ENCODE measurements at places on chromosomes 12 and 14.

GRCh38 chr14:55671641-55672040 is 91.6 kb downstream of the KTN1 start:
- no peak overlapping the region for H3K4me3 ChIP-seq
- no peak overlapping the region for H3K27ac ChIP-seq
- DNase-seq: no peak
- H3K36me3 ChIP-seq: peaks cover 29% of the 10 kb centered on the region
- no peaks in the 10 kb centered on the region for H3K27me3 ChIP-seq
- H3K4me1 ChIP-seq: no peaks in the 10 kb centered on the region

GRCh38 chr14:26088275-26088674 is 509.6 kb downstream of the NOVA1 start:
- no peaks in the 10 kb centered on the region for H3K4me1 ChIP-seq
- H3K27me3 ChIP-seq: no peaks in the 10 kb centered on the region
- no peak overlapping the region for H3K27ac ChIP-seq
- no peak for DNase-seq
- H3K36me3 ChIP-seq: no peaks in the 10 kb centered on the region

DNA sequence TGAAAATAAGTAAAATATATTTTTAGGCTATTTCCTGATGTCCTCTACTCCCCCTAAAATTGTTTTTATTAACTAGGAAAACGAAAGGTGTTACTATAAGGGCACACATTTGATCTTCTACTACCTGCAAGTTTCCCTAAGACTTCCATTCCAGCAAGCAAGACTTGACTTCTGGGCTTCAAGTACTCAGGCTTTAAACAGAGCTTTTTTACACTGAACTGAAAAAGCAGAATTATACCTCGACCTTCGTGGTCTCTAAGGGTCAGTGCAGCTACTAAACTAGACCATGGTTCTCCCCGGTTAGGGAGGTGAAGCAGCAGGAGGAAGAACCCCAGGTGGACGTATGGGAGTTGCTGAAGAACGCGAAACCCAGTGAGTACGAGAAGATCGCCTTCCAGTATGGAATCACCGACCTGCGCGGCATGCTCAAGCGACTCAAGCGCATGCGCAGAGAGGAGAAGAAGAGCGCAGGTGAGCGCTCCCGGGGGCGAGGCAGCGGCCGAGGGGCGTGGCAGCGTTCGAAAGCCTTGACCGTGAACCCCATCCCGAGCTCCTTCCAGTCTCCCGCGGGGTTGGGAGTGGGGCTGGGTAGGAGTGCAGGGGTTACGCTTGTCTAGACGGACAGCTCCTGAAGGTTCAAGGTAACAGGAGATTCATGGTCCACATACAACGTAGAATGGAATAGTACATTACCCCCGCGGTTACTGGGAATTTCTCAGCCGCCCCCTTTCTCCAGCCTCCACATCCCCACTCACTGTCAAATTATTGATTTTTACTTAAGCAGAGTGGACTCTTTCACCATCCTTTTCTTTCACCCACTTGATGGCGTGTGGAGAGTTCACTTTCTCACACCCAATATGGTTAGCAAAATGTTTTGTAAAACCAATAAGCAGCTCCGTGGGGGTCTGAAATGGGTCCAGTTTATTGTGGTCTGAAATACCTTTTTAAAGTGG is 47.6 kb downstream of the MYBPC1 start:
- H3K27me3 ChIP-seq: peaks cover 44% of the 10 kb centered on the region
- H3K4me1 ChIP-seq: peaks cover 8% of the 10 kb centered on the region
- H3K4me3 ChIP-seq: peak overlapping the region; percentile 64
- no peak overlapping the region for H3K27ac ChIP-seq
- H3K36me3 ChIP-seq: no peaks in the 10 kb centered on the region

DNA sequence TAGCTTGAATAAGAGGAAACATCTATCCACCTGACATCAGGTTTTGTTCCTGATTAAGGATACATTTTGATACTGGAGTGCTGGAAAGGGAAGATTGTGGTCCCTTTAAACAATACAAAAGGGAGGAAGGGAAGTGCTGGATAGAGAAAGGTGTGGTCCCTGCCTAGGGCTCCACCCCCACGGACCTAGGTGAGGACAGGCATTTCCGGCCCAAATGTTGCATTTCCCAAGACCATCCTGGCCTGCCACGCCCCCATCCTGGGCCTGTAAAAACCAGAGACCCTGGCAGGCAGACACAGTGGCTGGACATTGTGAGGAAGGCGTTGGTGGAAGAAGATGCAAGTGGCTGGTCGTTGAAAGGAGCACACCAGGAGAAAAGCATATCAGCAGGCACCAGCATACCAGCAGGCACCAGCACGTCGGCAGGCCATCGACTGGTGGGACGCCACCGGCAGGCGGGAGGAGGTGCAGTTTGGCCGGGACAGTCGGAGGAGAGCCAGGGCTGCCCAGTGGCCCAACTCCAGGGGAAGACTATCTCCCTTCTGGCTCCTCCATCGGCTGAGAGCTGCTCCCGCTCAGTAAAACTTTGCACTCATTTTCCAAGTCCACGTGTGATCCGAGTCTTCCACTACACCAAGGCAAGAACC is 53.2 kb upstream of the AMN1 start:
- no peak for DNase-seq
- H3K4me1 ChIP-seq: peaks cover 12% of the 10 kb centered on the region
- H3K27ac ChIP-seq: no peak overlapping the region
- H3K36me3 ChIP-seq: peaks cover 2% of the 10 kb centered on the region

- peaks cover 17% of the 10 kb centered on the region for H3K4me1 ChIP-seq
- H3K36me3 ChIP-seq: peaks cover 10% of the 10 kb centered on the region
- DNase-seq: no peak
- no peaks in the 10 kb centered on the region for H3K27me3 ChIP-seq
- H3K4me3 ChIP-seq: no peak overlapping the region
These were observed 22.1 kb downstream of the EMP1 start for GRCh38 chr12:13218641-13219040.

- no peaks in the 10 kb centered on the region for H3K36me3 ChIP-seq
- H3K27ac ChIP-seq: no peak overlapping the region
- DNase-seq: no peak
These were observed 35.7 kb upstream of the TMEM263 start for GRCh38 chr12:106919910-106920544.

DNA sequence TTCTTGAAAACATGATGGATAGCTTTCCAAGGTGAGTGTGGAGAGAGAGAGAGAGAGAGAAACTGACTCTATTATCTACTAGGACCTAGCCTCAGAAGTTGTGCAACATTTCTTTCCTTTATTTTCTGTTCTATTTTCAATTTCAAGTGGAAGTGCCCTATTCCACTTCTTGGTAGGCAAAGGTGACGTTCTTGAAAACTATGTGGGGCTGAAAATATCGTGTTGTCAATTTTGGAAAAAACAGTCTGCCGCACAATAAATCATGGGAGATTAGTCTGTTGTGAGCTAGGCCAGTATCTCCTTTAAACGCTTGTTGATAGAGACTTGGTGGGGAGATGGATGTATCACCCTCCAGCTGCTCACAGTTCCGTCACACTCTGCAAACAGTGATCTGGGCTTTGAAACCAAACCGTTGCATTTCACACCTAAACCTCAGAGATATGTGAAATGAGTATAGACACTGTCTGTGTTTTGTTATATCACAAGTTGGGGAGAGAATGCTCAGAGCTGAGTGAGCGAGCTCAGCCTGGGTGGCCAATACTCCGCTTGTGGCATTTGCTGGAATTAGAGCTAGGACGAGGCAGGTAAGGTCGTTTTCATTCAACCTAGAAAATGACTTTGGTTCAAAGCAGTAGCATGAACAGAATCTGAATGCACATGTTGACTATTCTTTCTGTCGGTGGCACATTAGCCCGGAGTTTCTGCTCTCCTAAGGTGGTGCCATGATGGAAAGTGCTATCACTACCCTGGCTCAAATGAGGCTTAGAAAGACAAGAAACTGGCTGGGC is 75.1 kb upstream of the ST8SIA1 start:
- no peak for DNase-seq
- no peaks in the 10 kb centered on the region for H3K36me3 ChIP-seq
- peaks cover 26% of the 10 kb centered on the region for H3K4me1 ChIP-seq

DNA sequence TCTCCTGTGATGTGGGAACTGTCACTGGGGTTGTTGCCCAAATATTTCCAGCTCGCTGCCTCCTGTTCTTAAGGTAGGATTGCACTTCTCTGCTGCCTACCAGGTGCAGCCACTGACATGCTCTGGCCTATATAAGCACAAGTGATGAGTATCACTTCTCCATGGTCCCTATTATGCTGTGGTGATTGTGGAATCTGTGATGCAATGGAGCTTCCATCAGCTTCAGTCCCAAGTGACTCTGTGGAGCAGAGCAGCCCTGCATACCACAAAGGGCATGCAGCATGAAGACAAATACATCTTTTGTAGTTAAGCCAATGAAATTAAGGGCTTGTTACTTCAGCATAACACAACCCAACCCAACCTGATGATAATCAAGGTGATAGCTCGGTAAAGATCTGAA is 43.5 kb downstream of the CKAP4 start:
- no peak overlapping the region for H3K4me3 ChIP-seq
- no peaks in the 10 kb centered on the region for H3K36me3 ChIP-seq
- H3K27me3 ChIP-seq: peaks cover 7% of the 10 kb centered on the region
- no peaks in the 10 kb centered on the region for H3K4me1 ChIP-seq

GRCh38 chr14:62604524-62604923 is 440.7 kb downstream of the KCNH5 start:
- no peaks in the 10 kb centered on the region for H3K36me3 ChIP-seq
- no peaks in the 10 kb centered on the region for H3K27me3 ChIP-seq
- peaks cover 3% of the 10 kb centered on the region for H3K4me1 ChIP-seq
- H3K4me3 ChIP-seq: no peak overlapping the region
- H3K27ac ChIP-seq: no peak overlapping the region
- no peak for DNase-seq

DNA sequence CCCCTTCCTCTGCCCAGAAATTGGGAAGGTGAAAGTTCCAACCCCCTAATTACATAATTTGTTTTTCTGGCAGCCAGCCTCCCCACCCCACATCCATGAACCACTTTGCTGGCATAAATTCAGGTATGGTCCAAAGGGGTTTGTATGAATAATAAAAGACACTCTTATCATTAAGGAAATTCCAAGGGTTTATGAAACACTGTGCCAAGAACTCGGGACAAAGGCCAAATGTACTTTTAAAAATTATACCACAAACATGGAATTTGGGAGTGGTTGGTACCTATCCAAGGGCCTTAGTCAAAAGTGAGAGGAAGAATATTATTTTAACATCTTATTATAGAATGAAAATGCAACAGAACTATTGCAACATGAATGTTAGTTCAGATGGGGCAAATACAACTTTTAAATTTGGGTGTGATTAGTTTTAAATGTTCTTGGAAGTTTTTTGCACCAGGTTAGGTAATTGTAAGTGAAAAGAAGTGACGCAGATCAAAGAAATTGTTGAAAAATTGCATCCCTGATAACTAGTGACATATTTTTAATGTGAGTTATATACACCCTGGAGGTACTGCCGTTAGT is 217.8 kb downstream of the TMEM117 start:
- H3K27ac ChIP-seq: no peak overlapping the region
- H3K27me3 ChIP-seq: no peaks in the 10 kb centered on the region
- no peaks in the 10 kb centered on the region for H3K36me3 ChIP-seq
- H3K4me3 ChIP-seq: no peak overlapping the region

DNA sequence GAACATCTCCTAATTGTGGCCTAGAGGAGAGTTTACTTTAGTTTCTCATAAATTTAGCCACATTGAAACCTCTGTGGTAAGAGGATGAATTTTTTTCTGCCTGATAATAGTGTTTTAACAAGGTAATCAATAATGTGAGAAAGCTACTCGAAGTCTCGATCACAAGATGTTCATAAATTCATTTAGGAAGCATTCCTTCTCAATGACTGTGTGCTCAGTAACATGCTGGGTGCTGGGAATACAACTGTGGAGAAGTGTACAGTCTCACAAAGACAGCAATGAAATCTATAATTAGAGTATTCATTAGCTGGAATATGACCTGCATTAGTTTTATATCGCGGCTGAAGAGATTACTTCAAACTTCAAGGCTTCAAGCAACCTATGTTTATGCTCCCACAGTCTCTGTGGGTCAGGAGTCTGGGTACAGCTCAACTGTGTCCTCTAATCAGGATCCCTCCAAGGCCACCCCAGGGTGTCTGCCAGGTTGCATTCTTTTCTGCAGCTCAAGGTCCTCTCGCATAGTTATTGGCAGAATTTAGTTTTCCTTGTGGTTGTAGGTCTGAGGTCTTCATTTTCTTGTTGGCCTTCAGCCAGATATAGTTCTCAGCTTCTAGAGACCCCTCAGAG is 167.6 kb downstream of the ANO4 start:
- peaks cover 3% of the 10 kb centered on the region for H3K4me1 ChIP-seq
- H3K4me3 ChIP-seq: no peak overlapping the region
- no peaks in the 10 kb centered on the region for H3K36me3 ChIP-seq
- H3K27me3 ChIP-seq: no peaks in the 10 kb centered on the region
- no peak overlapping the region for H3K27ac ChIP-seq
- no peak for DNase-seq

- H3K36me3 ChIP-seq: peaks cover 5% of the 10 kb centered on the region
- no peak overlapping the region for H3K4me3 ChIP-seq
- H3K4me1 ChIP-seq: no peaks in the 10 kb centered on the region
- no peaks in the 10 kb centered on the region for H3K27me3 ChIP-seq
- H3K27ac ChIP-seq: no peak overlapping the region
These were observed 46.9 kb downstream of the CHGA start for GRCh38 chr14:92969871-92970270.

DNA sequence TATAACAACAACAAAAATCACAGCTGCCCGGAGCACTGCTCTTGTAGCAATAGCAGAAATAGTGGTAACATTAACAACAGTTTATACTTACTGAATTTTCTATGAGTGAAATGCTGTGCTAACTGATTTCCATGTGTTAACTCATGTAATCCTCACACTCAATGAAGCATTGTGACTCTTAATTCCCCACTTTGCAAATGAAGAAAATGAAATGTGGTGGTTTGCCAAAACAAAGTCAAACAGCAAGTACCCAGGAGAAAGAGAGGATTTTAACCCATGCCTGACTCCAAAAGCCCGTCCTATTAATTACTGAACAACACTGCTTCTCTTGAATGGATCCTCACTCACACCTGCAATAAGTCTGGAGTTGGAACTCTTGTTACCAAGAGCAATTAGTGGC is 123.5 kb downstream of the MED13L start:
- no peak for DNase-seq
- no peaks in the 10 kb centered on the region for H3K27me3 ChIP-seq
- H3K36me3 ChIP-seq: no peaks in the 10 kb centered on the region
- no peak overlapping the region for H3K4me3 ChIP-seq

DNA sequence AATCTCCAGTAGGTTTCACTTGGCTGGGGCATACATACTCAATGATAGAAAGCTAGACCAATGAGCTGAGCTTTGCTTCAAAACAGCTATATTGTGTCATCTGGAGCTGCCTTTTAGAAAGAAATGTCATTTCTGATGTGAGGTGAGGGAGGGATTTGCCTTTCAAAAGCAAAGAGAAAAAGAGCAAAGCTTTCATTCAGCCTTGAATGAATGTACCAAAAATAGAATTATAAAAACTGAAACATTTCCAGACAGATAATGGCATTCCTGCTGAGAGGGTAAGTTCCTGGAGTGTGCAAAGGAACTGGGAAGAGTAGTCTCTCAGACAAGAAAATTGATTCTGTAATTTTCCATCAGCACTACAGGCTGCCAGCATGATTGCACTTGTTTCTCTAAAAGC is 710.0 kb downstream of the LRFN5 start:
- no peak for DNase-seq
- no peak overlapping the region for H3K27ac ChIP-seq
- no peak overlapping the region for H3K4me3 ChIP-seq
- H3K27me3 ChIP-seq: no peaks in the 10 kb centered on the region
- no peaks in the 10 kb centered on the region for H3K36me3 ChIP-seq

Measured in mesothelial cell of epicardium (in vitro differentiated cells).